ENCODE measurements at places on chromosomes 7 and 10.

DNA sequence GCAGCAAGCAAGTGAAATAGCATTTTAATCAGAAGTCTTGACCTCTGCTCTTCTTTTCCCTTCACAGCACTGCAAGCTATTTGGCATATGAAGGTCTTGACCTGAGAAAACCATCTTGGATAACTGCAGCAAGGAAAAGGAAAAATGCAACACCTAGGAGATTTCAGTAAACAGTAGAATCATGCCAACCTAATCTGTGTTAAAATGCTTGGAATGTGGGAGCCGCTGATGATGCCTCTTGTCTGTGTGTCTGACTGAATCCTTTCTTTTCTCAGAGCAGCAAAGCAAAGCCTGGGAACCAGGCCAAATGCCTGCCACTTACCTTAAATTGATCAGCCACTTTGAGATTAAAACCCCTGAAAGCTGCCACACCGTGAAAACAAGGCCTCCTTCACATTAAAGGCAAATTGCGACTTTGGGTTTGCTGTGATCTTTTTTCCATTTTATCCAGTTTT, 80.4 kb upstream of the CDK6 start:
- peak; percentile 69 for DNase-seq

- no peak for DNase-seq
These were observed 170.1 kb downstream of the ADAM12 start for GRCh38 chr10:126218174-126218573.

- no peak for DNase-seq
These were observed 218.5 kb upstream of the TMEM196 start for GRCh38 chr7:19991936-19992335.

GRCh38 chr10:28704464-28705161, 27.3 kb downstream of the BAMBI start:
- DNase-seq: peak; percentile 26

- no peak for DNase-seq
These were observed 39.4 kb downstream of the BTBD16 start for GRCh38 chr10:122310311-122311050.

DNA sequence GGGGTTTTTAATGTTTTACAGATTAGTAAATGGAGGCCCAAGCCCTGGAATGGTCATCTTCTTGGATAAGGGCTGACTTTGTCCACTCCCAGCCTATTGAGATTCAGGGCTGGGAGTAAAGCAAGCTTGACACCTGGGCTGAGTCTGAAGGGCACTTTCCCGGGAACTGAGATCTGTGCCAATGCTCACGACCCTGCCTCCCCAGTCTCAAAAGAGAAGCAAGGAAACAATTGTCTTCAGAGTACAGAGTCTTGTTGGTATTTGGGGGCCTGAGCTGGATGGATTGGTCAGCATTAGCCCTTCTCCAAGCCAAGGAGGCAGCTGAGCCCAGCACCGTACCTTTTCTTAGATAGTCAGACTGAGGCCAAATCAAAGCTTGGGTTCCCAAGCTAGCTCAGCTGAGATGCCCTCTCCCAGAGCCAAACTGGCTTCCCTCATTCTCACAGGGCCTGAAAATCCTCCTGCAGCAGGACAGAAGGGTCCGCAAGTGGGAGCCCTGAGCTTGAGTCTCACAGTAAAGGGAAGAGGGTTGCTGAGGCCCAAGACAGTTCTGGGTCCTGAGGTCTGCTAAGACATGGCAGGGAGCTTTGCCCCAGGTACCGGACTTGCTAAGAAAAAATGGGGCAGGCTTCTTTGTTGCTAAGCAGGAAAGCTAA, 3.7 kb downstream of the DDIT4 start:
- peak; percentile 40 for DNase-seq

DNA sequence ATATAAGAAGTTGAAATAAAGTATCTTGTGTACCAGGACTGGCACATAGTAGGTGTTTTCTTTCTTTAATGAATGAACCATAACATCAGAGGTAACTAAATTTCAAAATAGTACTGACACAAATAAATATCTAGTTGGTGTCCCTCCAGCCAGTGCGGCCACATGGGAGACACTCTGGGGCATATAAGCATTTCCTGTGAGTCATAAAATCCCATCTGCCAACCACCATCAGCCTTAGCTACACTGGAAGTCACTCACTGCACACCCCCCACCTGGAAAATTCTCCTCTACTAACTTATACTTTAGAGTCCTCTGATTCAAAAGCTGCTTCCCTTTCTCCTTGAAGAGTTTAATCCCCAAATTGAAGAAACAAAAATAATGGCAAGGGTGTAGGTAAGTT, 32.5 kb downstream of the DYDC1 start:
- DNase-seq: peak; percentile 55

GRCh38 chr7:79272938-79273337, 180.5 kb downstream of the MAGI2 start:
- no peak for DNase-seq

DNA sequence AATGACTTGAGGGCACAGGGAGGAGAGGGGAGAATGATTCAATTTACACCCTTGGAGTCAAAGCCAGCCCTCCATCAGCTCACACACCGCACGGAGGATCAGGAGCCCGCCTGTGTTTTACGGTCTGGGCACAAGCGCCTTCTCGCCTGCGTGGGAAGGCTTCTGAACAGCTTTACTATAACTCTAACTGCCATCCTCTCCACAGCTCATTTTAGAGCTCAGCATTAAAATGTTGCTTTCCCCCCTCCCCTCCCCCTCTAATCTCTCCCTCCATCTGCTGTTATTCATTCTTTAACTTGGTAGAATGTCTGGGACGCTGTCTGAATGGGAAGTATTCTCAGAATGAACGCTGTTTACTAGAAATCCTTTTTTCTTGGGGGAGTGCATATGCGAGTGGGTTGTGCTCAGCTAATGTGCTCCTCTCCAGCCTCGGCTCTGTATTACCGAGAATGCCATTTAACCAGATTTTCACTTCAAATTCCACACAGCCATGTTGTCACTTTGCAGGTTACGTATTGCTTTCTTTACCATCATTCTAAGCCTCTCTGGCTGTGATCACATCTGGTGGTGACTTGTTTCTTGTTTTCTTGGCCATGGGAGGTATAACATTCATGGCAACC, 140.1 kb downstream of the GFRA1 start:
- DNase-seq: peak; percentile 26

GRCh38 chr10:117005527-117006055, 604 bp upstream of the SHTN1 start:
- DNase-seq: peak; percentile 13

DNA sequence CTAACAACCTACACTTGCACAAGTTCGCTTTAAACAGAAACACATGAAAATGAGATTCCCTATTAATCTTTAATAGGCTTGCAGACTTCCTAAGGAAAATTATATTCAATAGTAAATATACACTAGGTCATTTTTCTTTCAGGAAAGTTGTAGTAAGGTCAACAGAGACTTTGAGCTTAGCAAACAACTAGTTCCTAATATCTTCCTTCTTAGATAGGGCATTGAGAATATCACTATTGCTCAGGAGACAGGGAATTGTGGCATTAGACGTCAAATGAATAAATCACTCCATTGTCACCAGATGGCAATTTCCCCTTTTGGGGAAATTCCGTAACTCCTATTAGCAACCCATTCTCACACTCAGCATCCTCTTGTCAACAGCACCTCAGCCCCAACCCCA, 164.9 kb downstream of the GFRA1 start:
- DNase-seq: no peak

DNA sequence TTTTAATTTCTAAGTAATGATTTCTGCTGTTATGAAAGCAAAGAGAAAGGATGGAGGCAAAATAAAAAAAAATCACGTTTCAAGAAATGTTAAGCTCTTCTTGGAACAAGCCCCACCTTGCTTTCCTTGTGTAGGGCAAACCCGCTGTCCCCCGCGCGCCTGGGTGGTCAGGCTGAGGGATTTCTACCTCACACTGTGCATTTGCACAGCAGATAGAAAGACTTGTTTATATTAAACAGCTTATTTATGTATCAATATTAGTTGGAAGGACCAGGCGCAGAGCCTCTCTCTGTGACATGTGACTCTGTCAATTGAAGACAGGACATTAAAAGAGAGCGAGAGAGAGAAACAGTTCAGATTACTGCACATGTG, 2.4 kb downstream of the ADRB1 start:
- no peak for DNase-seq

GRCh38 chr10:103382769-103383168, 13.5 kb downstream of the ATP5MK start:
- no peak for DNase-seq

- DNase-seq: peak; percentile 78
These were observed 11.1 kb upstream of the INA start for GRCh38 chr10:103265717-103266329.

GRCh38 chr10:122931088-122931906, 20.9 kb downstream of the FAM24A start:
- DNase-seq: peak; percentile 18

GRCh38 chr10:99981581-99982199, 28.1 kb downstream of the DNMBP start:
- no peak for DNase-seq

DNA sequence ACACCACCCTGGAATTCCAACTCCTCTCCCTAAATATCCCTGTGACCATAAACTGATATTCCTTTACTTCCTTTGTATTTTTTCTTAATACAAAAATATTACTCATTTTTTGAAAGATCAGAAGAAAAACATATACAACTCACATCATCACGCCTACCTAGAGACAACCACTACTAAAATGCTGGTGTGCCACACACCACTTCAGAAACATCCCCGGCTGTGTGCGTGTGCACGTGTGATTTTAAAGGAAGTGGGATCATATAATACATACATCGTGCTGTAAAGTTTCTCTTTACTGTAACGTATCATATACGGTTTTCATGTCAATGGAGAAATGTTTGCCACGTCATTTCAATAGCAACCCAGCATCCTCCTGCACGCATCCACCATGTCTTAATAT, 76.5 kb downstream of the ITIH5 start:
- DNase-seq: no peak

DNA sequence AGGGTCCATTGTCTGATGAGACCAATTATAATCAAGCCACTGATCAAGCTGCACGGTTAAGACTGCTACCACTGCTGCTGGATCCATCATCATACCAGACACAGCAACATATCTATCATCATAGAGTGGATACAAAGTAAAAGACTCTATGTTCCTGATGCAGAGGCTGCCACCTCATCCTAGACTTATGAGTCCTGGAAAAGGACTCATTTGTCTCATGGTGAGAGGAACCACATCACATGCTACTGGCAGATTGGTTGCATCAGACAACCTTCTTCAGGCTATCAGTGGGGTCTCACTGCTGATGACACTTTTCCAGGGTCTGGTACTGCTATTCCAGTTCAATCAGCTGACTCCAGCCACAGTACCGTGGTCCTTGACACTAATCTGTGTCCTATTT, 79.0 kb downstream of the ABI1 start:
- peak; percentile 55 for DNase-seq

GRCh38 chr10:93215312-93215711, 141.6 kb downstream of the CYP26A1 start:
- DNase-seq: no peak

- DNase-seq: no peak
These were observed 158.5 kb downstream of the EXOC4 start for GRCh38 chr7:133411395-133411794.
